ENCODE measurements at places on chromosomes 5 and 9.

- peak; percentile 79 for DNase-seq
Observed at GRCh38 chr5:134577796-134578577, 52.5 kb downstream of the JADE2 start.

DNA sequence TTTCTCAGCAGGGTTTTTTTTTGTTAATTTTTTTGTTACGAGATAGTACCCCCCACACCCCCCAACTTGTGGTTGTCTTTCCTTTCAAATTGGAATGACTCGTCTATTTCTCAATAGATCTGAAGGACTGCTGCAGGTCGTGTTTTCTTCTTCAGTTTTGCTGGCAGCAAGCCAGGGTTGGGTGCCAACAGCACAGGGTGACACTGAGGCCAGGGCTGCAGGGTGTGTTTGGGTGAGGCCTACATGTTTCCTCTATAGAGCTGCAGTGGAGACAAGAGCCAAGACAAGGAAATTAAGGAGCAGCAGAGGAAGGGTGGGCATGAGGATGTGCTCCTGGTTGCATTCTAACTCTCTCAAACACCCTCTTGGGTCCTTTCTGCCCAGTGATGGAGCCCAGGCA, 52.2 kb downstream of the NXNL2 start:
- DNase-seq: peak; percentile 43

- DNase-seq: no peak
Observed at GRCh38 chr9:136903041-136903554, 16.8 kb downstream of the TRAF2 start.

DNA sequence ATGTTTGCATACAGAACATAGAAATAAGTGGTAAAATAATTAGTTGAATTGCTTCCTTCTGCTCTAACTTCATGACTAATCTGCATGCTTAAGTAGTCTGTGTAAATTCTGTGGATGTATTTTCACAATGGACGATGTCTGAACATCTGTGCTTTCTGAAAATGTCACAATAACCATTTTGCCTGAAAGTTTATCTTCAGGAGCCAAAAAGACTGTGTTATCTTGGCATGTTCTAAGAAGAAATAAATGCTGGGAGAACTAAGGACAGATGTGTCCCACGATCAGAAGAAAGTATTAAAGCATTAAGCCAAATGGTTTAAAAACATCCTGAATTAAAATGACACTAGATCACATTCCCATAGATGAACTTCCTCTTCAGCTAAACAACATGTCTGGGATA, 397.6 kb downstream of the SPOCK1 start:
- DNase-seq: no peak
